Hematopoietic multipotent progenitor cell treated with erythropoietin and hydrocortisone succinate and interleukin-3 and kit ligand, for 17 days (in vitro differentiated cells): ENCODE measurements at places on chromosomes 1 and 21.
A peak's percentile ranks its signal among the peaks of the same experiment; 100 is the strongest.

DNA sequence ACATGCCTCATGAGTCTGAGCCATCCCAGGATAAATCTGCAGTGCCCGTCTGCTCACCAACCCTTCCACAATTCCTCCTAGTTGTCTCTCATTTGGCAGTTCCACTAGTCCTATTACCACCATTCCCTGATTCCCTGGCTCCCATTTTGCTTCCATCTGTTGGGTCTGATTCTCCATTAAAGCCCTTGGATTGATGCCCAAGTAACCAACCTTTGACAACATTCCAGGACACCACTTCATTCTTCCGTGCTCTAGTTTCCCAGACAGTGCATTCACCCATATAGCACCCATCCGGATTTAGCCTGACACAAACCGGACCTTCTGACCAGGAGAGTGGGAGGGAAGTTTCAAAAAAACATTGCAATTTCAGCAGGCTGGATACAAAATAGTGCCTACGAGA lies 189.4 kb upstream of the PALMD start:
- no peak for DNase-seq

- no peak for DNase-seq
Observed at GRCh38 chr1:21621761-21622436, 47.3 kb downstream of the RAP1GAP start.

DNA sequence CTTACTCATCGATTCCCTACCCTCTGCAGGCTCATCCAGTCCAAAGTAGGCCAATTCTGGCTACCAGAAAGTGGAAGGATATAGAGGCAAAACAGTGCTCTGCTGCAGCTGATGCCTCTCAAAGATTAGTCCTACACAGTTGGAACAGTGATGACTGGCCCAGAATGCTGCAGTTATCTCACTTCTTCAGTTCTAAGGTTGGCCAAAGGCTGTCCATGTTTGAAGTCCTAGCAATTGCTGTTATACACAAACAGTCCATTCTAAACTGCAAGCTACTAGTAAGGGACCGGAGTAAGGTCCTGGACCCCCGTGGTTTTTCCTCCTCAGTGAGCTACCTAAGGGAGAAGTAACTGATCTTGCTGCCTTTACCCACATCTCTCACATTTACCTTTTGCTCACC lies 129.1 kb upstream of the NRIP1 start:
- no peak for DNase-seq

GRCh38 chr1:114094363-114094634 lies 59.4 kb downstream of the SYT6 start:
- no peak for DNase-seq

DNA sequence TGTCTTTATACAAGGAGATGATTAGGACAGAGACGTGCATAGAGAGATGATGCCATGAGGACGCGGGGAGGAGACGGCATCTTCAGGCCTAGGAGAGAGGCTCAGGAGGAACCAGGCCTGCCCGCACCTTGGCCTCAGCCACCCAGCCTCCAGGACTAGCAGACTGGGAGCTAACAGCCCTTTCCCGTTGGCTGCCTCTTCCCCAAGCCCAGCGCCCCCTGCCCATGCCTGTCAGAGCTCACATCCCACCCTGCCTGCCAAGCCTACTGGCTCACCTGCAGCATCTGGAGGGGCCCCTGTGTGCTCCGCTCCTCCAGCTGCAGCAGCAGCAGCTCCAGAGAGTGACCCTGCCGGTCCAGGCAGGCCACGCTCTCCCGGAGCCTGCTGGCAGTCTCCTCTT lies 4.0 kb upstream of the TRIM11 start:
- no peak for DNase-seq

GRCh38 chr21:36180963-36181362 lies 24.3 kb downstream of the DOP1B start:
- no peak for DNase-seq

GRCh38 chr1:117821774-117822482 lies 107.5 kb downstream of the GDAP2 start:
- no peak for DNase-seq

DNA sequence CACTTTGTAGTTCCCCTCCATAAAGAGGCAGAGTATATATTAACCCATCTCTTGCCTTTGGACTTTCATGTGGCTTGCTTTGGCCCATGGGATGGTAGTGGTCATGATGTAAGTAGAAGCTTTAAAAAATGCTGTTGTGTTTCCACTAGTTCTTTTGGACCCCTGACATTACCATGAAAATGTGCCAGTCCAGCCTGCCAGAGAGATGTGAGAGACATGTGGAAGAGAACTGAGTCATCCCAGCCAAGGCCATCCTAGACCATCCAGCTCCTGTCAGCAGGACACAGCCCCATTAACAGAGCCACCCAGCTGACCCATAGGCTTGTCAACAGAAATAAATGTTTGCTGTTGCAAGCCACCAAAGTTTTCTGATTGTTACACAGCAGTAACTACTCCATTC lies 3.9 kb upstream of the CD101 start:
- DNase-seq: no peak

- no peak for DNase-seq
Observed at GRCh38 chr1:221040691-221041285, 161.5 kb downstream of the HLX start.

GRCh38 chr1:35181790-35182455 lies 11.0 kb downstream of the SFPQ start:
- peak; percentile 4 for DNase-seq

DNA sequence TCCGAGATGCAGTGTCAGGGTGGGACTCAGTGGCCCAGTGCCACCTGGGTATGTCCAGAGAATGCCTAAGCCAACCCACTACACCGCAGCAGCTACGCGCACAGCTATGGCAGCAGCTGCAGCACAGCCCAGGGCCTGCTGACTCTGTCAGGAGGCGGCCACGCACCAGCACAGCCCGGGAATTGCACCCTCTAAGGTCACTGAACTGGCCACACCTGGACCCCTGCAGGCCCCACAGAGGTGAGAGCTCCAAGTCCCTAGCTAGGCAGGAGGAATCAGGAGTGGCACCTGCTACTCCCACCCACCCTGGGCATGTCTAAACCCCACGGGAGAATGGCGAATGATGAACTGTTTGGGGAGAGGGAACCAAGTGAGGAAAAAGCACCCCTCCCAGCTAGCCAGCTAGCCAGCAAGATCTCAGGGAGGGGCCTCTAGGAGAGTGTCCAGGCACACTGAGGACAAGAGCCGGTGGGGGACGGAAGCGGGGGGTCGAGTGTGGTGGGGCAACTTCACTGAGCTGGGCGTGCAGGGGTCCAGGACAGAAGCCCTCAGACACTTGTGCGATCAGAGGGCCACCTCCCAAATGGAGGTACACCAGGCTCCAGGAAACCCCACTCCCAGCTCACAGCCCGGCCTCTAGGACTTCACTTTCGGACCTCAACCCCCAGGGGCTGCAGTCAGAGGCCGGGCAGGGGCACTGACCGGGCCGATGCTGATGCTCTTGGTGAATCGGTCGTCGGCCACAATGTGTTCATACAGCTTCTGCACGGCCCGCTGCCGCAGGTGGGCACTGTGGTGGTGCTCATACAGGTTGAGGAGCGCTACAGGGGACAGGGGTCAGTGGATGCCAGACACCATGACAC lies 13.9 kb downstream of the LSS start:
- no peak for DNase-seq

GRCh38 chr1:201364808-201365105 lies 12.7 kb downstream of the TNNT2 start:
- DNase-seq: no peak

GRCh38 chr1:28395181-28395580 lies 25.6 kb downstream of the PHACTR4 start:
- peak; percentile 34 for DNase-seq

- DNase-seq: no peak
Observed at GRCh38 chr1:143643148-143643885, 328.5 kb downstream of the FAM72C start.

DNA sequence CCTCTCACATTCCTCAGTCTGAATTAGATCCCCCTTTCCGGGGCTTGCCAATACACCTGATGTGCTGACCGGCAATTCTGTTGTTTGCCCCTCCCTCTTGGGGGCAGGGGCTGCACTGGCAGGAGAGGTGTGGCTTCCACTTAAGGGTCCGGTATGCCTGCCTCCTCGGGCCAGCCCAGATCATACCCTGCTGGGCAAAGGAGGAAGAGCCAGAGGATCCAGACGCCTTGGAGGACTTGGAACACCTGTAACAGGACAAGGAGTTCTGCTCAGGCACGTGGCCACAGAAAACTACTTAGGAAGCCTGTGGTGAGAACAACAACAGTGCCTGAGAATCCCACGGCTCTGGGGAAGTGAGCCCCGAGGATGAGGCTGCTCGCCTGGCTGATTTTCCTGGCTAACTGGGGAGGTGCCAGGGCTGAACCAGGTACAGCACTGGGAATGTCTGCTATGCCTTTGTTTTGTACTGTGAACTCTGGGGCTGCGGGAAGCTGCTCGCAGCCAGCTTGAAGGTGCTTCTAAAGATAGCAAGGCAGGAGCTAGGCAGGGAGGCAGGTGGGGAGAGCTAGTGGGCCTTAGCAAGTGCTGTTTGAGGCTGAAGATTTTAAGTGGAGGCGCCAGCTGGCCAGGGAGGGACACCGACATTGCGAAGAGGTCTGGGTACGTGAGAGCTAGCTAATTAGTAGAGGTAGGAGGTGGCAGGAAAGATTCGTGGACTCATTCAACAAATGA lies at the start of gene SMPDL3B:
TSS of gene SMPDL3B (plus strand) at position 183 of the 732 bp plus-strand sequence. CDS start at position 367, 184 bp downstream.
- no peak for DNase-seq

DNA sequence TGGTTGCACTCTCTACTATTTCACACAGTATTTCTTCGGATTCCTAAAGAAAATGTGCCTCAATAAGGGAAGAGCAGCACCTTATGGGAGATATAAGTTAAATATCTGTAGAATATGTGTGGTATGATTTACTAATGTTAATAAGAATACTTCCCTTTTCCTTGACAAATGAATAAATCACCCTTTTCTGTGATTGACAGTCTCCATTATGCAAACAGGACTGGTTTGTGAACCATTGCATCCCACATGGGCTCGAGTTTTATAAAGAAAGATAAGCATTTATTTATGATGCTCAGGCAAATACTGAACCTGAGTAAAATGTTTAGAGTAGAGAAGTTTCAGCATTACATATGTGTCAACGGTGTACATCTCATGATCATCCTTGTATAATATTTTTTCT lies 587.7 kb upstream of the BRINP3 start:
- DNase-seq: no peak

DNA sequence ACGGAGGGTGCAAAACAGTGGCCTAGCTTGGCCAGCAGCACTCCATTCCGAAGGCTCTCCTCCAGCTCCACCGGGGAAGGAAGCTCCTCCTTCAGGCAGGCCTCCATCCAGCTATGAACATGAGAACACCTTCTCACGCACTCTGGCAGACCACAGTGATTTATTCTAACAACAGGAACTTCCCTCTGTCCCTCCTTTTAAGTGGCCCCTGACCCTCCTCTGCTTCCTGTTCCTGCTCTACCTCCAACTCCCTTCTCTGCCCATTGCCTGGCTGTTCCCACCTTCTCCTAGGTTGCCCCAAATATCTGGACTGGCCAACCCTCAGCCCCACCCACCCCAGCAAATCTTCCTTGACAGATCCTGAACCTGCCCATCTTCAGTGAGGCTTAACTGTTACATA lies 5.9 kb downstream of the IQGAP3 start:
- no peak for DNase-seq

DNA sequence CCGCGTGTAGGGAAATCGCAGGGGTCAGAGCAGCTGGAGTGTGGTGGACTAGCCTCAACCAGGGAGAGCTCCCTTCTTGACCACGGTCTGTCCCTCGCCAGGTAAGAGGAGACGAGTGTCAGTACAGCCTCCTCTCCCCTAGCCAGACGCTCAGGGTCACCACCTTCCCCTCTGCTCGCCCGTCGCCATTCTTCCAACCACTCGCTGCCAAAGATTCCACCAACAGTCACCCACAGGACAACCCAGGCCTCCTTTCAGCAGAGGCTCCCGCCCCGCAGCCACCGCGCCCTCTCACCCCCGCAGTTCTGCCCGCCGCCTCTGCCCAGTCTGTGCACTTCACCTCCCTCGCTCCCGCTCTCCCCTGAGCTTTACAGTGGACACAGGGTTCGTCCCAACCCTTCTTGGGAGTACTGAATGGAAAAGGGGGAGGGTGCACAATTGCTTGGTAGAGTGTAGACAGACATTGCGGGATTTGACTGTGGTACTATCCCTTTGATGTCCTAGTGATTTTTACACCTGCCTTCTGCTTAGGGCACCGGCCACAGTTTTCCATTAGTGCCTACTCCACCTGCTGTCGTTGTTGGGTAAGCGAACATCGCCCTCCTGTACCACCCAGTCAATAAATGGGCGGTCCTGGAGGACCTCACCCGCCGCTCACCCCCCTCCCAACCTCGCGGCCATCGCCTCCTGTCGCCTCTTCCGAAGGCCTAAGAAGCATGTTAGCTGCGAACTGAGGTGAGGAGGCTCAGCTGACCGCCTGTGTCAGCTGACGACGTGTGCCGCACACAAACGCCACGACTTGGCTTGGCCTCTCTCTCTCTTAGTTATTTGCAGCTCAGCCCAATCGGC lies 9.2 kb upstream of the NBPF11 start:
- DNase-seq: peak; percentile 1

GRCh38 chr1:212167098-212167497 lies 118.1 kb upstream of the PPP2R5A start:
- DNase-seq: no peak

DNA sequence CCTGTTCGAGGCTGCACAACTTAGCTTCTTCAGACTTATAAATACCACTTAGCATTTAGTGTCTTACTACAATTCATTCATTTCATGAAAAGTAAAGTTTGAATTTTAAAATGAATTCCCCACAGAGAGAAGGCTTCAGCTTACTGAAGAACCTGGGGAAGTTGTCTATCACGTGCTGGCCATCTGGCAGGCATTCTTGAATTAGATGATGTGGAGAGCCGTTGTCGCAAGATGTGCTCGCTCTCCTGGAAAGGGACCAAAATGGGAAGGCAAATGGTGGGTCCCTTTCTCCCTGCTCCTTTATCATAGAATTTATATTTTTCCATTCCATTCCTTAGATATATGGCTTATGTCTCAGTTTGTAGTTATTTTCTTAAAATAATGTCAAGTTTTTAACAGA lies 90.5 kb downstream of the CD247 start:
- DNase-seq: no peak

GRCh38 chr21:35345954-35346353 lies 296.9 kb upstream of the RUNX1 start:
- no peak for DNase-seq

- DNase-seq: no peak
Observed at GRCh38 chr1:183277821-183278738, 92.0 kb downstream of the LAMC2 start.

- DNase-seq: no peak
Observed at GRCh38 chr1:47759936-47760629, 237.1 kb downstream of the TRABD2B start.

GRCh38 chr1:59020151-59020997 lies 236.5 kb upstream of the JUN start:
- no peak for DNase-seq

DNA sequence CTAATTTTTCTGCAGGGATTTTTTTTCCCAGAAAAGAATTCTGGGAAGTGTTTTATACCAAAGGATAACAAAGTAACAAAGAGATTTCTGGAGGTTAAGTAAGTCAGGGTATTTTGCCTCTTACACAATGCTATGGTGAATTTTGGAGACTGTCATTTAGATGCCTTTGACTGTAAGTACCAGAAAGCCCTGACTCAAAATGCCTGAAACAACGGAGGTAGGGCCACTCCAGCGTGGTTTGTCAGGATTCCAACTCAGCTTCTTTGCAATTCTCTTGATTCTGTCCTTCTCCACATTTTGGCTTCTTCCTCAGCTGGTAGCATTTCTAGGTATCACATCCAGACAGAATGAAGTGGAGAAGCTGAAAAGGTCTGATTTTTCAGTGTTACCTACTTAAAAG lies 106.5 kb downstream of the UCHL5 start:
- DNase-seq: no peak
